Activated CD4-positive, alpha-beta T cell treated with anti-CD3 and anti-CD28 coated beads, Interleukin-2, amount 50 U/mL, for 24 hours (primary cell): ENCODE measurements at places on chromosomes 4 and X.

DNA sequence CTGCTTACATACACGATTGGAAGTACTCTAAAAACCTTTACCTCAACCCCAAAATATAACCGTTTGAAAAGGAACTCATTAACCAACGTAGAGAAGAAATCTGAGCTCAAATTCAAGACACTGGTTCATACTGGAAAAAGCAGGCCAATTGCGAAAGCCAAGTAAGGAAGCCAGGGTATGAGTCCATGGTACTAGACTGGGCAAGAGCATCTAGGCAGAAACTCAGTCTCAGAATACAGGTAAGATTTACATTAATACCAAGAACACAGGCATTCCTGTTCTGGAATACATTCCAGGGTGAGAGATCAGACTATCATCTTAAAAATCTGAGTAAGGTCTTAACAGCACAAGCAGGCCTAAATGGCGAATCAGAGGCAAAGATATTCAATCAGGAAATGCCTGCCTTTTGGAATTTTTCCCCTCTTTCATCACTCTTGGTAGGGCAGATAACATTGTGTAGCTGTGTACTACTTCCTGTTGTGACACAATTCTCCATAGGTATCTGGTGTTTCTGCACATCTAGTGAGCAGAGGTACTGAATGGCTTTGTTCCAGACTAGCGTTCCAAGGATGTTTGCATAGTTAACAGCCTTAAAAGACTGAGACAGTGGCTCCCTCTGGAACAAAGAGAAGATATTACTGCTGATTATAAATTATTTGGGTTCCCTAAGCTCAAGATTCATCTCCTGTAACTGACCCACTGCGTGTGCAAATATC, 311.3 kb downstream of the PCDH19 start:
- DNase-seq = no peak

DNA sequence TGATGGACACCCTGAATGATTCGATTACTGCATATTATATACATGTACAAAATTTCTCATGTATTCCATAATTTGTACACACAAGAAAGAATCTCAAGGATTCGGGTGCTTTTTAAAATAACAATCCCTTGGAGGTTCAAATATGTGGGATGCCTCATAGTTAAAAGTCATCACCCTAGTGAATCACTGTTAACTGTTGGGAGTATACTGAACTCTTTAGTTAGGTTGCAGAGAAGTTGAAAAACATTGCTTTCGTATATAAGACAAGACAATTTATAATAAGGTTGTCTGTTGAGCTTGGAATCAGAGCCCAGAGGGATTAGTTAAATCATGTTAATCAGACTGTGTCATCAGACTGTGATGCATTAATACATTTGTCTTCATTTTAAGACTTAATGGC, 15.6 kb downstream of the DCK start:
- DNase-seq = no peak

GRCh38 chr4:23822181-23822580, 67.7 kb downstream of the PPARGC1A start:
- DNase-seq = no peak

- DNase-seq = no peak
Observed at GRCh38 chrX:109487640-109488039, 5.8 kb upstream of the GUCY2F start.
